ENCODE measurements at places on chromosomes 7 and 10.

DNA sequence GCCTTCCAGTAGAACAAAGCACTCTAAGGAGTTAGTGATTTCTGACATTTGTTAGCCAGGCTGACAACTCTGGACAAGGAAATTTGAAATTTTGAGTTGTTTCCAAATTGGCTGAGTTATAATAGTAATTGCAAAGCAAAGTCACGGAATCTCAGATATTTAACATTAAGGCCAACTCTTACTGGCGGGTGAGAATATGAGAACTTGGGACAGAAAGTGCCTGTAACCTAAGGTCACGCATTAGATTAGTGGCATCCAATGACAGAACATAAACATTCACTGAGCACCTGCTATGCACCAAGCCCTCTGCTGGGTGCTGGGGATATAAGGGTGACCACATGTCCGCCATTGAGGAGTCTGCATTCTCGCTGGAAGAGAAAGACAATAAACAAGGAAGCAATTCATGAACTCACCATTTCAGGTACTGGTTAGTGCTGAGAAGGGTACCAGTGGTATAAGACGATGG, 45.5 kb upstream of the CHST15 start:
- no peak for DNase-seq

GRCh38 chr10:89296220-89296648, 5.6 kb upstream of the IFIT2 start:
- DNase-seq, result no peak

GRCh38 chr7:106225856-106226255, 58.9 kb downstream of the NAMPT start:
- no peak for DNase-seq

- no peak for DNase-seq
Observed at GRCh38 chr7:116021237-116021636, 9.3 kb downstream of the TFEC start.

DNA sequence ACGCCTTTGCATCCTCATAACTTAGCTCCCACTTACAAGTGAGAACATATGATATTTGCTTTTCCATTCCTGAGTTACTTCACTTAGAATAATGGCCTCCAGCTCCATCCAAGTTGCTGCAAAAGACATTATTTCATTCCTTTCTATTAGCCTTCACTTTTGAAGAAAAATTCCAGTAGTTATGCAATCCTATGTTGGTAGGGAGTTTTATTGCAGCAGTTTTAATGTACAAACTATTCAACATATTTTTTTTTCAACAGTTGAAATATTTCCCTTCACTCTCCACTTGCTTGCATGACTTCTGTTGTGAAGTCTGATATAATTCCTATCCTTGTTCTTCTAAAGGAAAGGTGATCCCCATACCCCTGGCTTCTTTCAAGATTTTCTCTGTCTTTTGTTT, 27.3 kb upstream of the ARHGAP22 start:
- no peak for DNase-seq

GRCh38 chr10:119726676-119727261, 919 bp downstream of the INPP5F start:
- DNase-seq, result no peak

DNA sequence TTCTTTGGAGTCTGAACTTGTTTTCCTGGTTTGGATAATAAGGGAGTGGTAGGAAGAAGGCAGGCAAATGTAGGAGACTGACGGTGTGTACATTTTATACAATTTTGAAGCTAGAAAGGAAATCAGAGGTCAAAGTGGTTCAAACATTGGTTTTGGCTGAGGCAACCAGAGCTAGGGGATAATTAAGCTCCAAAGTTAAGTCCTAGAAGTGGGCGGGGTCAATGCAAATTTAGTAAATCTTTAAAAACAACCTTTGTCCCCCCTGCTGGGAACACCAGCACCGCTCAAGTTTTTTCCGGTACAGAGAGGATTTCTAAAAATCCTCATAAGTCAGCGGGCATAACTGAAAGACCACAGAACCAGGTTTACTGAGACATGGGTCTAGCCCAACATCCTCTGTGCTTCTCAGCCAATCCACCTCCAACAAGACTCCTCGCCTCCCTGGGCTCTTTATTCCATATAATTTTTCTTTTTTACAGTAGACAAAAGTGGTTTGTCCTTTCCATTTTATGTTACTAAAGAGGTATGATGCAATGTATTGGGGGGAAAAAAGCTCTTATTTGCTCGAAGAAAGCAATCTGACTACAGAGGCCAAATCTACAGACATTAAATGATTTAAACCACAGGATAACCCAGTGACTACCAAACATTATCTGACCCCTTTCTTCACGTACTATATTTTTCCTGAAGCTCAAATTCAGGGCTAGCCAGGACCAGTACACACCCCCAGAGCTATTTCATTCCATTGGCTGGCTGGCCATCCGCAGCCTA, 1.6 kb downstream of the GLUD1 start:
- DNase-seq, result no peak

DNA sequence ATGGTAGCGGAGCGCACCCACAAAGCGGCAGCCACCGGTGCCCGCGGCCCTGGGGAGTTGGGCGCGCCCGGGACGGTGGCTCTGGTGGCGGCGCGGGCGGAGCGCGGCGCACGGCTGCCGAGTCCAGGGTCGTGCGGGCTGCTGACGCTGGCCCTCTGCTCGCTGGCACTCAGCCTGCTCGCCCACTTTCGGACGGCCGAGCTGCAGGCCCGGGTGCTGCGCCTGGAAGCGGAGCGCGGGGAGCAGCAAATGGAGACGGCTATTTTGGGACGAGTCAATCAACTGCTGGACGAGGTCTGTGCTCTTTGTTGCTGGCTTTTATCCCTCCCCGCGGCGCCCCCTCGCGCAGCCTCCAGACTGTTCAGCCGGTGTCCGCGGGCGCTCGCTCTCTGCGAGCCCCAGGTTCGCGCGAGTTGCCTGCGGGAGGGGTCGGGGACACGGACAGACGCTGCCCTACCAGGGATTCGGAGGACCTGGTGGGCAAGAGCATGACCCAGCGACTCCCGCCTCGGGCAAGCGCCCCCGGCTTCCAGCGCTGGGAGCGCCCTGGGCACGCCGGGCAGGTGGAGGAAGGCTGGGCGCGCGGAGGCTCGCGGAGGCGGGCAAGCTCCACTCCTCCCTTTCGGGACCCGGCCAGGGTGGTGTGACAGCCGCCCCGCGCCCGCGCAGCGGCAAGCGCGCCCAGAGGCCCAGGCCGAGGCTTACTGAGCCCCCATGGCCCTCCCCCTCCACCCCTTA, 887 bp downstream of the COL13A1 start:
- DNase-seq, result no peak

DNA sequence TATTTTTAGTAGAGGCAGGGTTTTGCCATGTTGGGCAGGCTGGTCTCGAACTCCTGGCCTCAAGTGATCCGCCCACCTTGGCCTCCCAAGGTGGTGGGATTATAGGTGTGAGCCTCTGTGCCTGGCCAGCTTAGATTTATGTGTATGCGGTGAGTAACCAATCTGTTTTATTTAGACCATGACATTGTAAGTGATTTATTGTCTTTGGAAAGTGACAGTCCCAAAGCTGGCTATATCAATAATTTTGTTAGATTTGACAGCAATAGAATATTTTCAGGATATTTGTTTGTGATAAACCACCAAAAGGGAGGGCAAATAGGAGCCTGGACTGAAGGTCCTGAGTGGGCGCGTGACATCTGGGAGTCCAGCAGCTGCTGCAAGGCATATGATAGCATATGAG, 75.7 kb downstream of the XRCC2 start:
- no peak for DNase-seq

GRCh38 chr7:2497500-2498336, 21.5 kb upstream of the GRIFIN start:
- DNase-seq, result no peak

- DNase-seq, result no peak
Observed at GRCh38 chr7:24172856-24173255, 111.1 kb upstream of the NPY start.

GRCh38 chr7:151167197-151167961, at the start of gene GBX1:
GBX1 (minus strand) TSS chr7:151167694; CDS start chr7:151167548, 146 bp downstream.
- DNase-seq, result peak; percentile 24

DNA sequence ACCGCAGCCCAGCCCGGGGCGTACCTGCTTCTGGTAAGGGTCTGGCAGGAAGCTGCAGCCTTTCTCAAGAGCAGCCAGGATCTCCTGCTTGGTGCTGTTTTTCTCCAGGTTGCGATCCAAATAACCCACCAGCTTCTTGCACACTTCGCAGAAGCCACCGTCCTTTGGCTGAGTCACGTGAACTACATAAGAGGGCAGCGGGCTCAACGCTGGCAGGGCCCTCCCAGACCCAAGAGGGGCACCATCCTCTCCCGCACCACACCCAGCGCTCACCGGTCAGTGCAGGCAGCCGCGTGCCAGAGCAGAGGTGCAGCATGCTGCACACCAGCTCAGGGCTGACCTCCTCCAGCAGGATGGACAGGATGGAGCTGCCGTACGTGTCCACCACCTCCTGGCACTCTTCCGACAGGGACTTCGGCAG, 31.6 kb downstream of the PSAP start:
- DNase-seq, result no peak
